ENCODE measurements at places on chromosomes 2 and 18.

DNA sequence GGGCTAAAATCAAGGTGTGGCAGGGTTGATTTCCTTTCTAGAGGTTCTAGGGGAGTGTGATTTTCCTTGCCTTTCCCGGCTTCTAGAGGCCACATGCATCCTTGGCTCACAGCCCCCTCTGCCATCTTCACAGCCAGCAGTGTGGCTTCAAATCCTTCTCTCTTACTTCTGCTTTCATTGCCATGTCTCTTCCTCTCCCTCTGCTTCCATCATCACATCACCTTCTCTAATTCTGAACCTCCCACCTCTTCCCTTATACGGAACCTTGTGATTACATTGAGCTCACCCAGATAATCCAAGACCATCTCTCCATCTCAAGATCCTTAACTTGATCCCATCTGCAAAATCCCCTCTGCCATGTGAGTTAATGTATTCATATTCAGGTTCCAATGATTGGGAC, 56.2 kb upstream of the RMDN2 start:
- DNase-seq, result no peak

- DNase-seq, result no peak
Observed at GRCh38 chr2:52390651-52391050, 1358.7 kb upstream of the NRXN1 start.

- no peak for DNase-seq
Observed at GRCh38 chr2:182359990-182360662, 66.7 kb downstream of the PDE1A start.

DNA sequence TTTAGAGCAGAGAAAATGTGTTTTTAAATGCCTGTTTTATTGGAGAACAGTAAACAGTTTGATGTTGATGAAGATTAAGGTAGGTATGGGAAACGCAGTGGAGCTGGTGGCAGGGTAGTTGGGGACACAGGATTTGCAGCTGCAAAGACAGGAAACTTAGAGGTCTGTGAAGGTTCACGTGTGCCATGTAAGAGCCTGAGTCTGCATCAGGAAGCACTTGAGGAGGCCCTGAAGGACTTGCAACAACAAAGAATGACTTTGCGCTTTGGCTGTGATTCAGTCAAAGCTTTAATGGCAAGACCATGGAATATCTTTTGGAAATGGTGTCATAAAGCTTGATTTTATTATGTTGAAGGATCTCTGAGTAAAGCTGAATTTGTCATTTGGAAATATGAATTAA, 347.6 kb upstream of the KCNJ3 start:
- no peak for DNase-seq

GRCh38 chr2:208607694-208608093, 201.1 kb downstream of the PTH2R start:
- no peak for DNase-seq

DNA sequence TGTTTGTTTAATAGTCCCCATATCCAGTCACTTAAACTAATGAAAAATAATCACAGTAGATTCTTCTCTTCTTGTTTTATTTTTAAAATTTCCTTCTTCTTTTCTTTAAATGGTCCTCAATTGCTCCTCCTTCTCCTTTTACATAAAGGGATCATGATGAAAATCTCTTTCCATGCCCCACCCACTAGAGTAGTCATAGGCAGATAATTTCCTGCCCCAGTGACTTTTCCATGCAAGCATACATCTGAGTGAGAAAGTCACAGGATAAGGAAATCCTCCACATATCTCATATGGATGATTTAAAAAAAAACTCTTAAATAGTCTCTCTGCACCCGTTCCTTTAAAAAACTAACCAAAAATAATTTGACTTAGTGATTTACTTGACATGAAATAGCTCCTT, 552.3 kb upstream of the SETBP1 start:
- DNase-seq, result no peak

GRCh38 chr2:114213808-114214207, 228.6 kb upstream of the DPP10 start:
- no peak for DNase-seq

GRCh38 chr2:69095305-69095704, 82.3 kb downstream of the ANTXR1 start:
- DNase-seq, result no peak

GRCh38 chr18:60189856-60190255, 182.7 kb downstream of the MC4R start:
- DNase-seq, result no peak

DNA sequence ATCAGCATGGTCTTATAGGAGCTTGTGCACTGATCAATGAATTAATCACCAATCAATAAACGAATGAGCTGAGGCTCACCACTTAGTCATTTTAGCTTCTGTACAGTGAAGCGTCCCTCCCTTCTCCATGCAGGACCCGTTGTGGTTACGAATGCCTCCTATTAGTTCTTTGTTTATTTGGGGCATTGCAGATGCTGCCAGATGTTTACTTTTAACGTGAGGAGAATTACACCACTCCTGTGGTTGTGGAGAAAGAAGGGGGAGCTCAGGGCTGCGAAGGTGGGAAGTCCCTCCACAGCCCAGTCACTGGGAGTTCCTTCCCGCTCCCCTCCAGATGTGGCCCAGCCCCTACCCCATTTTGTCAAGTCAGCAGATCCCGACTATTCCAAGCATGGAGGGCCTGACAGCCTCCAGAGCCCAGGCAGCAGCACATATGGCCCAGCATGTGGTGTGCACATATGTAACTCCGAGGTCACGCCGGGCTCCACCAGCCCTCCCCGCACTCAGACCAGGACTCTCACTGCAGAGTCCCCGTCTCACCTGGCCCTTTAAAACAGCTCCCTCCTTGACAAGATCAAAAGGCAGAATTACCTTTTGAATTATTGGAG, 20.9 kb downstream of the PKDCC start:
- DNase-seq, result no peak

GRCh38 chr18:52312346-52312745, 27.7 kb upstream of the DCC start:
- no peak for DNase-seq

DNA sequence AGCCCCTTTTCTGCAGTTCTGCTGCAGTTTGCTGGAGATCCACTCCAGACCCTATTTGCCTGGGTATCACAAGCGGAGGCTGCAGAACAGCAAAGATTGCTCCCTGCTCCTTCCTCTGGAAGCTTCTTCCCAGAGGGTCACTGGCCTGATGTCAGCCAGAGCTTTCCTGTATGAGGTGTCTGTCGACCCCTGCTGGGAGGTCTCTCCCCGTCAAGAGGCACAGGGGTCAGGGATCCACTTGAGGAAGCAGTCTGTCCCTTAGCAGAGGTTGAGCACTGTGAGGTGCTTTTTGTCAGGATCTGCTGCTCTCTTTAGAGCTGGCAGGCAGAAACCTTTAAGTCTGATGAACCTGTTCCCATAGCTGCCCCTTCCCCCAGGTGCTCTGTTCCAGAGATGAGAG, 42.0 kb upstream of the MYL1 start:
- DNase-seq, result no peak

GRCh38 chr2:222049946-222050345, 248.9 kb downstream of the PAX3 start:
- DNase-seq, result no peak

DNA sequence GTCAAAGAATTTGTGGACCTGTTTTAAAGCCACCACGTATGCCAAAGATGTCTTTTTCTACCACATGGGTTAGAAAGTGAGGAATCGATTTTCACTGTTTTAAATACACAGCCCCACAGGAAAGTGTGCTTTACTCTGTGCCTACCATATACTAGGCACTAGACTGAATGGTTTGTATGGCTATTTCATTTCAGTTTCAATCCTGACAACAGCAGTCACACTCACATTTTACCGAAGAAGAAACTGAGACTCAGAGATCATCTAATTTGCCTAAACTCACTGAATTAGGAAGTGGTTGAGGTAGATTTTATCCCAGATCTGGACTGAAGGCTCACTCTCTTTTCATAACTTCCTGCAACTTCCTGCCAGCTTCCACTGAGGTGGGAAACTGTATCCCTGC, 176.4 kb downstream of the ALK start:
- no peak for DNase-seq

DNA sequence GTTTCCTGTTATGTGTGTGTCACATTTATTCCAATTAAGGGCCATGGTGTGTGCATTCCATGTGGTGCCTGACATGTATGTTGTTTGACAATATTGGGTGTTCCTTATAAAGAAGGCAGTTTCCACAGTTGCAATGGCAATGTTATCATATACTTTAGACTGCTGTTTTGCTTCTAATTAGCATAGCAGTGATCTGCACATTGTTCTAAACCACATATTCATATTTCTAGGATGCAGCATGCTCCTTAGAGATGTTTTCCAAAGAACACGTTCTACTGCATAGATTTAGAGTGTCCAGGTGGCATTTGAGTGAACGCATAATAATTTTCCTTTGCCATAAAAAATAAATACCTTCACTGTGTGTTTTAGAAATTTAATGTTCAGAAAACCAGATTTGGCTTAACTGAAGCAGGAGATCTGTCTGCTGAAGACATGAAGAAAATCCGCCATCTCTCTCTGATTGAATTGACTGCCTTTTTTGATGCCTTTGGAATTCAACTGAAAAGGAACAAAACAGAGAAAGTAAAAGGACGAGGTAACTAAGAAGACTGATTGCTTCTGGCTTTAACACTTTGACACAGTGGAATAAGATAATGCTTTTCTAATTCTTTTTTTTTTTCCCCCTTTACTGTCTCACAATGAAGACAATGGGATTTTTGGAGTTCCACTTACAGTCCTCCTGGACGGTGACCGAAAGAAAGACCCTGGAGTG, 143.7 kb downstream of the ARHGAP28 start:
- no peak for DNase-seq

DNA sequence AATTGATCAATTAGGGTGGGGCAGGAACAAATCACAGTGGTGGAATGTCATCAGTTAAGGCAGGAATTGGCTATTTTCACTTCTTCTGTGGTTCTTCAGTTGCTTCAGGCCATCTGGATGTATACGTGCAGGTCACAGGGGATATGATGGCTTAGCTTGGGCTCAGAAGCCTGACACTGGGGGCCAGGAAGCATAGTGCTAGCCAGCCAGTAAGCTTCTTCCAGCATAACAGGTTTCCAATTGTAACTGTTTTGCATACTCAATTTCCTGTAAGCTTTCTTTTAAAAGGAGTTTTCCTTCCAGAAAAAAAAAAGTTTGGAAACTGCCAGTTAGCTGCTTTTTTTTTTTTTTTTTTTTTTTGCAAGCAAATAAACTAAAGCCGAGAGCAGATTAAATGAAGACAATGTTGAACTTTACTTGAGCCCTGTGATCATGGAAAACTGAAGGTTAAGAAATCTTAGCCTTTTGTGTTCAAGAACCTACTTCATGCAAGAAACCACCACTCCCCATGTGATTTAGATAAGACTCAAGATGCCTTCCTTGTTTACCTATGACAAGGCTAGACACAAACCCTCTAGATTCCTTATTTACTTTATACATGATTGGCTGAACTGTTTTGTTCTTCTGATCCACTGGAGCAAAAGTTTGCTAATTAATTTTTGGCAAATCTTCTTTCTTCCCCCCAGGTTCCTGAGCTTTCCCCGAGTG, 126.9 kb upstream of the LINC00305 start:
- DNase-seq, result no peak

GRCh38 chr18:3666526-3667254, 216.7 kb downstream of the TGIF1 start:
- no peak for DNase-seq

GRCh38 chr2:33134086-33134771, 187.5 kb downstream of the LTBP1 start:
- DNase-seq, result no peak

- DNase-seq, result no peak
Observed at GRCh38 chr2:241964133-241964532, 94.6 kb downstream of the RTP5 start.

All from hematopoietic multipotent progenitor cell treated with erythropoietin and hydrocortisone succinate and interleukin-3 and kit ligand, for 6 days (in vitro differentiated cells).